ENCODE measurements at places on chromosomes 3 and 15.

GRCh38 chr3:152026033-152026556, 152.7 kb downstream of the SUCNR1 start:
- DNase-seq = no peak

DNA sequence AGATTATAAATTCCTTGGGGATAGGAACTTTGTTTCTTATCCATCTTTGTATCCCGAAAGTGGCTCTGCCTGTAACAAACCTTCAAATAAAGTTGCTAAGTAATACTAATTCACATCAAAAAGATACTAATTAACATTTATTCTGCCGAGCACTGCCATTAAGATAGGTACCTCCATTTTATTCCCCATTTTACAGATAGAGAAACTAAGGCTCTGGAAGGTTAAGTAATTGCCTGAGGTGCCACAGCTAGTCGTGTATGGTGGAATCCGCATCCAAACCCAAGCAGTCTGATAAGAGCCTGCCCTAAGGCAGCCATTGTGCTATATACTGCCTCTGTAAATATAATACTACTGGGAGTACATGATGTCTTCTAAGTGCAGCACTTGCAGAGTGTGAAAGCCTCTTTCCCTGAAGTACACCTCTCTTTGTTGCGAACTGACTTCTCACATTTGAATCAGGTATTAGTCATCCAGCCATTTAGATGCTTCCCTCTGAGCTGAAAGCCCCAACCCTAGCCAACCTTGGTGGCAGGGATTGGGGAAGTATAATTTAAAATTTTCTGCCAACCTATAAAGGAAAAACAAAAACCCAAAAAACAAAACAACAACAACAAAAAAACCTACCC, 78.5 kb upstream of the CHD2 start:
- DNase-seq = no peak

DNA sequence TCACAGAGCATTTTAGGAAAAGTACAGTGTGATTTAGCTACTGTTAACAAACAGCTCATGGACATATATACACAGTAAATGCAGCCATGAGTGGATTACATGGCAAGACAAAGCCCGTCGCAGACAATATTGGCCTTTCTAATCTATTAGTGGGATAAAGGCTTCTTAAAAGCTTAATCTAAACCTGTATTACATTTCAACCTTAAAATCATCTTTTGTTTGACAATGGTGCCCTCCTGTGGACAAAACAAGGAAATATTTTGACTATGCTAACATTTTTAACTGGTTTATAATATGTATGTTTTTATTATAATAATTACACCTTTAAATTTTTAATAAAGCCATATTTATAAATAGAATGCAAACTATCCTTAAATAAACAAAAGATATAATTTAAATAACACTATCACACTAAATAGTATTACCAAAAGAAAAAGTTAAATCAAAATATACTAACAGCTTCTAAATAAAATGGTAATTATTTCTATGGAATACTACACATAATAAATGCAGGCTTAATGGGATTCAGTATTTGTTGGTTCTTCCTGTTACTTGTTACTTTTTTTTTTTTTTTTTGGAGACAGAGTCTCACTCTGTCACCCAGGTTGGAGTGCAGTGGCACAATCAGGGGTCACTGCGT, 38.6 kb downstream of the TAFA4 start:
- no peak for DNase-seq

GRCh38 chr3:50588759-50589433, 19.6 kb downstream of the HEMK1 start:
- DNase-seq = no peak

DNA sequence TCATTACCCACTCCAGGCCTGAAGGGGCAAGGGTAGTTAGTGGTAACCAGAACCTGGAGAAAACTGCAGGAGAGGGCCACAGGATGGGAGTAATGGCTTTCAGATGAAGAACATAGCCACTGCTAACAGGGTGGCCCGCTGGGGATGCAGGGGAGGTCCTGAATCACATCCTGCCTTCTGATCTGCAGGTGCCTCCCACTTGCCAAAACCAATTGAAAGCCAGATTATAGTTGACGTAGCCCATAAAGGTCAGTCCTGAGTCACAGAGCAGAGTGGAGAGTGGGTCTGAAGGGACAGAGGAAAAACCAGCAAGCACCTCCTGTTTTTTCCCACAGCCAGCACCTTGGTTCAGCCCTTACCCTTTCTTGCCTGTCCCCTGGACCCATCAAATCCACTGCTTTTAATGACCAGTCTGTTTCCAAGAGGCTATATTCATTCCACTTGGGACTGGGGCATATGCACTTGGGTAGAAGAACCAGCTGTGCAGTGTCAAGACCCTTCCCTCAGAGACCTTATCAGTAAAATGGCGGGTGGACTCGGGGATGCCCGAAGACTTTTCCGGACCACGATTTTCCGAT, 646 bp upstream of the SLC35G2 start:
- peak; percentile 18 for DNase-seq

DNA sequence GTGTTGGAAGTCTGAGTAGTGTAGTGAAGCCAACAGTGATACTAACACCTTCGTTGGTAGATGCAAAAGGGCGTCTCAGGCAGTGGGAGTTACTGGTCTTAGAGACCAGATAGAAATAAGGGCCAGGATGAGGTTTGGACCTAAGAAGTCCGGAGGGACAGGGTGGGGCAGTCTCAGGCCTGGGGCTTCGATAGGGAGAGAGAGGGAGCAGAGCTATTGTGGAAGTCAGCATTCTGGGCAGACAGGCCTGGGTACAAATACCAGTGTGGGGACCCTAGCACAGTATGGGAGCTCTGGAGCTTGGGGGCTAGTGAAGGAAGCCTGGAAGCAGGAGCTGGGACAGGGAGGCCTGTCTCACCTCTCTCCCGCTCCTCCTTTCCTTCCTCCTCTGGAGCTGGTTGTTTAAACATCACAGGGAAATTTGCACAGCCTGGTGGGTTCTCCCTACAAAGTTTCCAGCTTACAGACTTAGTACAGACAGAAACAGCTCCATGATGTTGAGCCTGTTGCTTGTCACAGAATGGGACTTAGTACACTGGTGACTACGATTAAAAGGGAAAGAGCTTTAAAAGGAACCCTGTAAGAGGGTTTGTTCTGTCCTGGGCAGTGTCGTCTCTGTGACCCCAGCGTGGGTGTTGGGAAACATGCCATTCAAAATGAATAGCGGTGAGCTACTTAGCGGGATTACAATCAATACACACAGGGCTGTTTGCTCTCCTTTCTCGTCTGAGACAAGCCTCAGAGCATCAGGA, 76.4 kb upstream of the TNFAIP8L3 start:
- DNase-seq = no peak

DNA sequence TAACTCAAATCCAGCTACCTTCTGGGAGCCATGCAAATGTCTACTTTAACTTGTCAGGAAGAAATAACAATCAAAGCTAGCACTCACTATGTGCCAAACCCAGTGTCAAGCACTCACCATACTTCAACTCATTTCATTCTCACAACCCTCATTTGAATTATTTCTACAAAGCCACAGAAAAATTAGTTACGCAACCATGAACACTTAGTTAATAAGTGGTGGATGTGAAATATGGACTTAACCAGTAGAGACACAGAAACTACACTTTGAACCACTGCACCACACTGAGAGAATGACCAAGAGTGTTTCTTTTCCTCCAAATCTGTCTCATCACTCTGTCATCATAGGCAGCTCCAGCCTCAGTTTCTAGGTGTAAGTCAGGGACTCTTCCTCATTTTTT, 91.0 kb upstream of the MBNL1 start:
- no peak for DNase-seq

DNA sequence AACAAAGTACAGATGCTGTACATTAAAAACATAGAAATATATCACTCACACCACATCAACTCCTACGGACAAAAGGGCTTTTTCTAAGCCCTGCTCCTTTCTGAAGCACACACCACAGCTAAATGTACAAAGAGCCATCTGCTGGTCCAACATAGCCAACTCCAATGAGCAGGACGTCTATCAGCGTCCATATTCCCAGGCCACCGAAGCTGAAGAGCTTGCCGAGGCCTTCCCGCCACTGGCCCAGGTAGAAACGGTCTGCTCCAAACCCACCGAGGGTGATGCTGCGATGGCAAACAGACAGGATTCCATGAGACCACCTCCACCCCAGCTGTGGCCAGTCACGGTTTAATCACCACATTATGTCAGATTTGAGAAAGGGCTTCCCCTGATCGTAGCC, 9.8 kb downstream of the TM2D3 start:
- no peak for DNase-seq

GRCh38 chr3:4948395-4948794, 30.8 kb upstream of the BHLHE40 start:
- DNase-seq = no peak

DNA sequence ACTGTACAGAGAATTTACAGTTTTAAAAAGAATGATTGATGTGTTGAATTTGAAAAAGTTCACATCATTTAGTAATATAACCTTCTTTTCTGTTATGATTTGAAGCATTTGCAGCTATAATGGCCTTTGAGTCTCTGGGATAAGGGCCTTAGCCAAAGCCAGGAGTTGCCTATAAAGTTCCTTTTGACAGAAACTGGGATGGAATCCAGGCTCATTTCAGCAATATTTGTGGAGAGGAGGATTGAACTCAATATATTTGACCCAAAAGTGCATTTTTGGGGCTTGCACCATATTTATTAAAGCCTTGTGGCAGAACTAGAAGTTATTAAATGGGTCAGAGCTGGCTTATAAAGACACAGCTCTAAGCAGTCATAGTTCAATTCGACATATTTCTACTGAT, 348.7 kb upstream of the EPHA3 start:
- DNase-seq = no peak

- no peak for DNase-seq
These were observed 179.1 kb upstream of the ZPLD1 start for GRCh38 chr3:102255736-102256135.
